PC-9 (cell line): ENCODE measurements at places on chromosomes 1 and 21. TPM values are rescaled to one million over a fixed set of nuclear protein-coding genes. Genes with fewer than 3 reads are reported as not detected.

DNA sequence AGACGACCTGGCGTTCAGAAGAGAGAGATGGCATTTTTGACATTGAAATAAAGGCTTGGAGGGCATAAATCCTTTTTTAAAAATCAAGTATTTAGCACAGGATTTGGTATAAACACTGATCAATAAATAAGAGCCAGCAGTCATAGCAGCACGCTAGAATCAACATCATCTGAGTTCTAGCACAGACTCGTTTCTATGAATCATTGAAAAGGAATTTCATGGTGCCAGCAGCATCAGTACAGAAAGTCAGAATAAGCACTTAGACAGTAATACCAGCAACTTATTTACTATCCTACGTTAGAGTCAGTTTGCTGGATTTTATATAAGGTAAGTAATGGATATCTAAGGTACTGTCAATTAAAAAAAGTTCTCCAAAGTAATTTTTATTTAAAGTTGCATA lies 119.3 kb downstream of the HLCS start:
- DNase-seq = peak; percentile 62

- DNase-seq = no peak
Measured at GRCh38 chr1:226967665-226968064, 27.6 kb downstream of the COQ8A start.

GRCh38 chr1:198610362-198610761 lies 28.5 kb upstream of the PTPRC start:
- DNase-seq = no peak

- DNase-seq = no peak
Measured at GRCh38 chr1:193104502-193104906, 710 bp downstream of the GLRX2 start.

The FOXO6 gene
- 9.0 and 17.5 TPM in 2 replicates for total RNA-seq

- no peak for DNase-seq
Measured at GRCh38 chr1:206967096-206967849, 3.0 kb downstream of the FCAMR start.

DNA sequence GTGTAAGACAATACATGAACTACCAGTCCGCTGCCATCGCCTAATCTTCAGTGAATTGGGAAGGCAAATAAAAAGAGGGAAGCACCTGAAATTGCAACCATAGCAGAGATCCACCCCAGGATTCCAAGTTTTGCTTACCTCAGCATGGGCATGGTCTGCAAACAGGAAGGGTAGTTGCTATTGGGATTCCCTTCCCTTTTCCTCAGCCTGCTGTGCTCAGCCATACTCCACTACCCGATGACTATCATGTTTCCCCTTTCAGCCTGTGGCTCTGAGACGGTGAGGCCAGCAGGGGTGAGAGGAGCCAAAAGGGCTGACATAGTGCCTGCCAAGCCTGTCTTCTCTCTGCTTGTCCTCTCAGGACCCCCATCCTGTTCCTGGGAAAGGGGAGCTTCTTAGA lies 64.2 kb downstream of the GPR137B start:
- DNase-seq = no peak

GRCh38 chr1:158493054-158493453 lies 21.0 kb downstream of the OR10R2 start:
- no peak for DNase-seq

The TNFSF18 gene
- total RNA-seq = 0.81 TPM in 1 of 2 replicates, not detected in the other

GRCh38 chr1:51506537-51506936 lies 12.5 kb downstream of the EPS15 start:
- DNase-seq = no peak

The E2F2 gene
- total RNA-seq = 7.6 and 9.0 TPM in 2 replicates

The DNASE2B gene
- total RNA-seq = not detected in 2 replicates

The PCBP3 gene
- total RNA-seq = 0.65 TPM in 1 of 2 replicates, not detected in the other

The MARCKSL1 gene
- total RNA-seq = 91.5 and 117 TPM in 2 replicates

DNA sequence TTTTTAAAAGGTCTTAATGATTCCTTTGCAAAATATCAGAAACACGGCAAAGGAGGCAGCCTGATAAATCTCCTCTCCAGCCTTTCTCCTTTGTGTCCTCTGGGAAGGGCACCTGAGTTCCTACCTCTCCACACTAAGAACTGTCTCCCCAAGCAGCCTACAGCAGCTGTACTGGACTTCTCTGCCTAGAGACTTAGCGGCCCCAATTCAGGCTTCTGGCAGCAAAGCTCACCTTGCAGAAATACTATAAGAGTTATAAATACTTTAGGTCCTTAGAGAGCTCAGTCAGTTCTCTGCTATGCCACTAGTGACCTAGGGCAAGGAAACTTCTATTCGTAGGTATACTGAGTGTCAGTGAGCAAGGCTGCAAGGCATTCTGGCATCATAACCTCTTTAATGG lies 33.9 kb downstream of the LRRC52 start:
- no peak for DNase-seq

- no peak for DNase-seq
Measured at GRCh38 chr1:11379851-11380250, 99.1 kb upstream of the DISP3 start.

DNA sequence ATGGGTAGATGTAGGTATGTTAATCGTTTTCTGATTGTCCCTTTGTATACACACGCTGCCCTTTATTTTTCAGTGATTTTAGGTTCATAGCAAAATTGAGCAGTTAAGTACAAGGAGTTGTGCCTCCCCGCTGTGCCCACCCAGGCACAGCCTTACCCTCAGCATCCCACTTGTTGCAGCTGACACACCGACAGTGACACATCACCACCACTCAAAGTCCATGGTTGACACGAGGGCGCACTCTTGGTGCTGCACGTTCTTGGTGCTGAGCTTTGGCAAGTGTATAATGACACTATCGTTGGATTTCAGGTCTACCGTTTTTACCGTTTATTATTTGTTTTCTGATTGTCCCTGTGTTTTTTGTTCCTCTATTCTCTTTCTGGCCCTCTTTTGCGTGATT lies 15.6 kb downstream of the C1orf159 start:
- DNase-seq = no peak

- DNase-seq = peak; percentile 95
Measured at GRCh38 chr1:111101854-111102642, 37.8 kb downstream of the DRAM2 start.

DNA sequence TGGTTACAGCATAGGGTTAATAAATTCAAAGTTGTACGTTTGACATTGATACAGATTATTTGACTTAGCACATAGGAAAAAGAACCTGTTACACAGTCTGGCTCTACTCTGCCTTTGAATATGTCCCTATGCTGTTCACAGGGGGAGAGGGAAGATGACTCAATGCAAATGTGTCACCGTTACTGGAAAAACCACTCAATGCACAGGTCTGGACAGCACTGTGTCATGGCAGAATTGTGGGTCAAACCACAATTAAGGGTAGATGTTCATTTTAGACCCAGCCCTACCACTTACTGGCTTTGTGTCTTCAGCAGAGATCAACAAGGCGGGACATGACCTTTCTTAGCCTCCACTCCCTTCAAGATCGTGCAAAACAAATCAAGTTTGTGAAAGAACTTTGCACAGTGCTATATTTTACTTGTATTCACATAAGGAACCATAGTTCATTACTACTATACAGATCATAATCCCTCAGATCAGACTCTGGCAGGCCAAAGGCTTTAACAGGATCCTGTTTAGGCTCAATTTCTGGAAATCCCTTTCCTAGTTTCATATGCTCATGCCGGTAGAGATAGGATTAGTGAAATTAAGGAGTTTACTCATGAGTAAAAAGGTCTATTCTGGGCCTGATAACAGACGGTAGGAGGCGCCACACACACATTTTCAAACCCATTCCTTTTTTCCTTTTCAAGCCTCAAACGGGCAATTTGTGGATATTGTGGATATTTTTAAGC lies 22.1 kb downstream of the EIF2D start:
- DNase-seq = peak; percentile 78

The RHD gene
- total RNA-seq = not detected in 2 replicates
